ENCODE measurements at places on chromosomes 1 and 21. TPM values are rescaled to one million over a fixed set of nuclear protein-coding genes. Genes with fewer than 3 reads are reported as not detected.

Gene AGBL4
- polyA plus RNA-seq, result not detected

Gene EPHA10
- polyA plus RNA-seq, result 0.11 TPM

Gene DFFB
- 4.8 TPM for polyA plus RNA-seq

Gene BACE2
- 0.11 TPM for polyA plus RNA-seq

Gene CD53
- polyA plus RNA-seq, result not detected

Gene WDR4
- 11.3 TPM for polyA plus RNA-seq

Gene PODN
- polyA plus RNA-seq, result 0.13 TPM

Gene GOLT1A
- polyA plus RNA-seq, result 25.8 TPM

Gene HSD11B1
- not detected for polyA plus RNA-seq

Gene PLA2G2A
- polyA plus RNA-seq, result 30.3 TPM

Gene SYDE2
- polyA plus RNA-seq, result 1.8 TPM

All from HepG2 (cell line).